ENCODE measurements at places on chromosomes 12 and 14.

GRCh38 chr12:96456265-96456974 lies 33.0 kb upstream of the CFAP54 start:
- no peak for DNase-seq

DNA sequence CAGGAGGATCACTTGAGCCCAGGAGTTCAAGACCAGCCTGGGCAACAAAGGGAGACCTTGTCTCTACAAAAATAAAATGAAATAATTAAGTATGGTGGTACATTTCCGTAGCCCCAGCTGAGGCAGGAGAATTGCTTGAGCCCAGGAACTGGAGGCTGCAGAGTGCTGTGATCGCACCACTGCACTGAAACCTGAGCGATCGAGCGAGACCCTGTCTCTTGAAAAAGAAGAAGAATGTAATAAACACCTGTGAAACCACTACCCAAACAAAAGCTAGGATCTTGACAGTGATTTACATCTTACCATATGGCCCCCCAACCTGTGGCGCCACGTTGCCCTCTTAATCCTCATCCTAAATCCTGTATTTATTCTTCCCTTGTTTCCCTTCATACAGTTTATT lies 5.7 kb upstream of the DTX1 start:
- DNase-seq = no peak

GRCh38 chr12:93247313-93247991 lies 130.3 kb upstream of the NUDT4 start:
- no peak for DNase-seq

- no peak for DNase-seq
These were observed 521 bp upstream of the PAPLN start for GRCh38 chr14:73236752-73237218.

DNA sequence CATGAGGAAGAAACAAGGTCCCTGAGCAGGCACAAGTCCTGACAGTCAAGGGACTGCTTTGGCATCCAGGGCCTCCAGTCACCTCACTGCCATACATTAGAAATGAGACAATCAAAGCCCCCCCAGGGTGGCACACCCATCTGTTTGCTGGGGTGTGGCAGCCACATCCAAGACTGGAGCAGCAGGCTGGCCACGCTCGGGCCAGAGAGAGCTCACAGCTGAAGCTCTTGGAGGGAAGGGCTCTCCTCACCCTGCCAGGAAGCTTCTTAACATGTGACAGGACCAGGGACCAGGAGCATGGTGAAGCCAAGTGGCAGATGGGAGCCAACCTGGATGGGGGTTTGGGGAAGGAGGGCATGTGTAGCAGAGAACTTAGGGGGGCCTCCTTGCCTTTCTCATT lies 10.0 kb downstream of the CACNB3 start:
- DNase-seq = no peak

Data from amygdala (tissue), 56 donors.